ENCODE measurements at places on chromosomes 4 and X.

DNA sequence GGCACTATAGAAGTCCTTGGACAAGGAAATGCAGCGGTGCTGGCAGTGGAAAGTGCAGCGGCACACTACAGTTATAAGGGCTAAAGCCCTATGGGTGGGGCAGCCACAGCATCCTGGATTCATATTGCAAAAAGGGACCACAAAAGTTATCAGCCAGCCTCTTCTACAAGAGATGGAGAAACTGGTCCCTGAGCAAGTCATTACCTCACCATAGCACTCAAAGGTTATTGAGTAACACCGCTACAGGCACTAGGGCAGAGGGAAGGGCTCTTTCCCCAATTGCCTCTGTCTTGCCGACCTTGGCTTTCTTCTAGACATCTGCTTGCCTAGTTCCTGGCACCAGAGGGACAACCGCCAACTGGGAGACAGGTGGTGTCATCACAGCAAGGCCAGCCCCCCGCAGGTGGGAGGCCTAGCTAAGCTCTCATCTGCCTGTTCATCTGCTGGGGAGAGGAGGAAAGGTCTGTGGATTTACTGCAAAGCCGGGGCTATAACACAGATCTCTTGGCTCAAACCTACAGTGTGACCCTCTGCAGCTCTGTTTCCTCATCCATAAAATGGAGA, 600.0 kb downstream of the BCOR start:
- DNase-seq, result no peak

DNA sequence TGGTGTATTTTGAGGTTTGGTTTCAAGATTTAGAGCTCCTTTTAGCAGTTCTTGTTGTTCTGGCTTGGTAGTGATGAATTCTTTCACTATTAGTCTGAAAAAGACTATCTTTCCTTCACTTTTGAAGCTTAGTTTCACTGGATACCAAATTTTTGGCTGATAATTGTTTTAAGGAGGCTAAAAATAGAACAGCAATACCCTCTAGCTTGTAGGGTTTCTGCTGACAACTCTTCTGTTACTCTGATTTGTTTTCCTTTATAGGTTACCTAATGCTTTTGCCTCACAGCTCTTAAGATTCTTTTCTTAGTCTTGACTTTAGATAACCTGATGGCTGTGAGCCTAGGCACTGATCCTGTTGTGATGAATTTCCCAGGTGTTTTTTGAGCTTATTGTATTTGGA, 33.6 kb upstream of the HEPH start:
- no peak for DNase-seq

GRCh38 chr4:100493756-100494155, 24.1 kb downstream of the EMCN start:
- no peak for DNase-seq

GRCh38 chr4:106165351-106166010, 150.5 kb downstream of the TBCK start:
- no peak for DNase-seq

DNA sequence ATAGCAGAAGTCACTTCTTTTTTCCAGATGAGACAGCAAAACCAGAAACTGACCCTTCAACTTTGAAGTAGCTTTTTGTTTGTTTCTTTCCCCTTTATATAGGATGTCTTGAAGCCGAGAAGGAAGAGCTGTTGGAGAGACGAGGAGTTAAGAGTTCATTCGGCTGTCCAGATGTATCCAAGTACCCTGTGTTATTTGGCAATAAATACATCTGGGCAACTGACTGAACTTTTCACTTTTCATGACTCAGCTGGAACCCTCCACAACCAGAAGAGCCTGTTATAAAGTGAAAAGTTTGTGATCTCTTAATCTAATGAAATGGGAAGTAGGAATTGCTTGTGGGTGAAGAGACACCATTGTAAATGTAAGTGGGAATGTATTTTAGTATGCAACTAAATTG, 131.2 kb downstream of the HTR2C start:
- DNase-seq, result no peak

GRCh38 chr4:15689540-15689939, 7.9 kb downstream of the FAM200B start:
- DNase-seq, result no peak

GRCh38 chrX:150712619-150713018, 19.4 kb downstream of the MTMR1 start:
- no peak for DNase-seq

GRCh38 chr4:99586797-99587196, 12.2 kb downstream of the MTTP start:
- no peak for DNase-seq

- no peak for DNase-seq
Observed at GRCh38 chr4:26226629-26227376, 94.0 kb upstream of the RBPJ start.

DNA sequence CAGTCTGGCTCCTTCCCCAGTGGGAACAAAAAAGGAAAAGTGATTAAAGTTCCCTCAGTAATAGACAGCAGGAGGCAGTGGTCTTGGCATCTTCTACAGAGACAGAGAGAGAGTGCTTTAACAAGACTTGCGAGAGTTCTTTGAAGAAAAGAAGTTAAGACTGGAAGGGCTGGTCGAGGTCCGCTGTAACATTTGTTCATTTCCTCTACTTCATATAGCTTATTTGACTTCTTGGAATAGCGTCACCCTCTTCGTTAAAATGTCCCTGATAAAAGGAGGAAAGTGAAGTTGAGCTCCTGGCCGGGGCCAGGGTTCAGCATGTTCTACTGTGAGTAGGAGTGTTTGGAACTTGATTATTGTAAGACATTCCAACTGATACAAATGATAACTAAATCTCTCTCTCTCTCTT, 179.8 kb downstream of the SLIT2 start:
- no peak for DNase-seq

- no peak for DNase-seq
Observed at GRCh38 chr4:55611358-55612059, 19.5 kb upstream of the PDCL2 start.

DNA sequence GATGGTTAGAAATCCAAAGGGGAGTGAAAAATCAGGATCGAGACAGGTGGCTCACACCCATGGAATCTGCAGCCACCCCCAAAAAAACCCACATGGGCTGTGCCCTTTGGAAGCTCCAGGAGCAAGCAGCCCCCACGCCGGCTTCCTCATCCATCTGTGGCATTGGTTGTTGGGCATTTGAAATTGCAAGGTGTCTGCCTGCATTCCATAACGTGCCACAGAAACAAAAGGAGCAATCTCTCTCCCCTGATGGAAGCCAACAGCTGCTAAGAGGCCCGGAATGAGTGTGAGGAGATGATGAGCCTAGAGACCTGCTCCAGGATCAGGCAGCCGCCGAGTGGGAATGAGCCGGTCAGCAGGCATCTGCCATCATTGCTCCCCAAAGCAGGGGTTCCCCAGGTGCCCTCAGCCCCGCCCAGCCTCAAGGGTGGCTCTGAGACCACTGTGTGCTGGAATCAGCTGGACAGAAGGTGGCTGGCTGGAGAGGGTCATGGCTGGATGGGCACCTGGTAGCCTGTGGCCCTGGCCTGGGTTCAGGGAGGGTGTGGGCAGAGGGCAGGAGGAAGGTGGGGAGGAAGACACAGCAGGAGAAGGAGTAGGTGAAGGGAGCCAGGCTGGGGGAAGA, 113.2 kb downstream of the CRLF2 start:
- no peak for DNase-seq

- DNase-seq, result no peak
Observed at GRCh38 chrX:71292669-71293365, 8.7 kb upstream of the ITGB1BP2 start.

DNA sequence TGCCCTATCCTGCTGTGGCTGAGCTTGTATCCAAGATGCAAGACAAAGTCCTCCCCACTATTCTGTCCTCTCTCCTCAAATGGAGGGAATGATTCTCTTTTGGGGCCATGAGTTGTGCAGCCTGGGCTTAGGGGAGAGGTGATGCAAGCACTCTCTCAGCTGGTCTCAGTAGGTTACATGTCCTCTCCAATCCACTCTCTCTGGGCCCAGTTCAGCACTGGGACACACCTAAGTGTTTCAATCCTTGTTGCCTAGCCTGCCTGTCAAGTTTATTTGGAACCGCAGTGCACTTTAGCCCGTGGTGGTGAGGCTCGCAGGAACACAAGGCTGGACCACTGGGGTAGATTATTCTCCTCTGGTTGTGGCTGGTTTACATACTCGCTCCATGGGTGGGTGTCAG, 23.8 kb upstream of the TMPRSS11D start:
- DNase-seq, result no peak

GRCh38 chr4:95157596-95157995, 391.2 kb downstream of the UNC5C start:
- no peak for DNase-seq

- DNase-seq, result peak; percentile 4
Observed at GRCh38 chrX:17859609-17860178, 1.4 kb downstream of the RAI2 start.

DNA sequence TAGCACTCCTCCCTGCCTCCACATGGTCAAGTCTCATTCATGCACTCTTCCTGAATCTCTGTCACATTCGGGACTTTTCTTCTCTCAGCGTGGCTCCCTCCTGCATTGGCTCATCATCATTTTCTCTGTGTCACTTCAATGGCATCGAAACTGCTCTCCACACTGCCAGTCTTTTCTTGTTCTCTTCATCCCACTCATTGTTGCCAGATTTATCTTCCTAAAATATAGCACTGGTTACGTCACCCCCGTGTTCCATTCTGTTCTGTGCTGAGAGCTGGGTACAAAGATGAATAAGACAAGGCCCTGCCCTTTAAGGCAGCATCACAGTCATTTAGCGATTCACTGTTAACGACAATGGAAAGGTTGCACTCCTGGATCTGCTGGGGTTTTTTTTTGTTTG, 174.4 kb upstream of the TBC1D9 start:
- no peak for DNase-seq

- DNase-seq, result no peak
Observed at GRCh38 chr4:145930592-145930991, 8.0 kb downstream of the ZNF827 start.

DNA sequence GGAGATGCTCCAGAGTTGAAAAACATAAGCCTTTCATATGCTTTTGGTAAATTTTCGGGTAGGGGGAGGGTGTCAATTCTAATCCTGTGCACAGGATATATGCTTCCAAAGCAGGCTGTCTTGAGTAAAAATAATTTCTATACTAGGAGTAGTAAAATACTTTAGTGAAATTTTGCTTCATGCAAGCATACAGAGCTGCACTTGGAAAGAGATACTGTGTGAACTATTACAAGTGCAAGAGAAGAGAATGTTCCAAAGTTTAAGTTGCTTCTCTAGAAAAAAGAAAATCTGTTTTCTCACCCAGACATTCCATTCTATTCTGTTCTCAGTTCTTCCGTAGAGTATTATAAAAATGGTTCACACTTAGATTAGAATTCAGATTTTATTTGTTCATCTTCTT, 324.6 kb upstream of the AADAT start:
- no peak for DNase-seq

- no peak for DNase-seq
Observed at GRCh38 chrX:69143530-69143929, 21.7 kb downstream of the PJA1 start.

DNA sequence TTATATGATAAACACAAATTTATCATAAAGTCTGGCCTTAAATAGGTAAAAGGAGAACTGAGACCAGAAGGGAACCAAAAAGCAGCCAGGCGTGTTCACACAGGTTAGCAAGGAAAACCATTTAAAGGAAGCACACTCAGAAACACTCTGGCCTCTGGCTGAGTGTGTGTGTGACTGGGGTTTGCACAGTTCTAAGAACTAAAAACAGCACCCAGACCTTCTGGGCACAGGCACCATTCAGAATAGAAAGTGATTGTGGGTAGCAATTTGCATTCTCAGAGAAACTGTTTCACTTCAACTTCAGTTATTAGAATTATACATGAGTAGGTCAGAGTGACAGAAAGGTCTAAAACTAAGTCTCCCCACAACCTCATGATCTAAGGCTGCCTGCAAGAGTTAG, 10.0 kb downstream of the GPR82 start:
- DNase-seq, result no peak

DNA sequence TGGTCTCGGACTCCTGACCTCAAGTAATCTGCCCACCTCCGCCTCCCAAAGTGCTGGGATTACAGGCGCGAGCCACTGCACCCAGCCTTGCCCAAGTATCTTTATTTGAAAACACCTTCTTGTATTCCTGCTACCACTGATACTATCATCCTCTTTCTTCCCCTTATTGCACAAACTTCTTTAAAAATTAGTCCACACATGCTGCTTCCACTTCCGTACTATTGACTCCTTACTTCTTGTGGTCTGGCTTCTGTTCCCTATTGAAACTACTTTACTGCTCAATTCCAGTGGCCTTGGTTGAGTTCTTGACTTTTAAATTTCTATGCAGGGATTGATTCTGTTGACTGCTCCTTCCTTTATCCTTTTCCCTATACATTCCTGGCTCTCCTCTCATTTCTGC, 38.8 kb downstream of the MTM1 start:
- DNase-seq, result no peak

DNA sequence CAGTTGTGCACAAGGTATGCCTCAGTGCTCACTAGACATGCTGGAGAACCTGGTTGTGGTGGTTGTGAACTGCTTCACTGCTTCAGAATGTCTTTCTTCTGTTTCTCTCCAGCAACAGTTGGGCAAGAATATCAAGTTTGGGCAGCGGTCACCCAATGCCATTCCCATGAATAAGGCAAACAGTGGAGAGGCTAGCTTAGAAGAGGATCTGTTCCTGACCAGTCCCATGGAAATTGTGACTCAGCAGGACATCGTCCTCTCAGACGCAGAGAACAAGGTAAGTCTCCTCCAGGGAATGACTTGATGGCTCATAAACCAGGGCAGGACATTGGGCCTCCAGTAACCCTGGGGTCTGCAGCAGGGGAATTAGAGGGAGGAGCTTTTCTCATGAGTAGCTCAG, 79.9 kb downstream of the AASDH start:
- DNase-seq, result no peak

- DNase-seq, result no peak
Observed at GRCh38 chr4:100289946-100290345, 99.7 kb upstream of the DDIT4L start.

GRCh38 chr4:24282446-24282845, 301.9 kb downstream of the DHX15 start:
- no peak for DNase-seq

- no peak for DNase-seq
Observed at GRCh38 chr4:88706574-88706973, 8.9 kb upstream of the NAP1L5 start.

Data from stimulated activated CD4-positive, alpha-beta T cell treated with anti-CD3 and anti-CD28 coated beads, Interleukin-1b, Interleukin-23, amount 100 ng/mL, for 48 hours (primary cell).